ENCODE measurements at places on chromosomes 1 and 21.

- no peak for DNase-seq
Observed at GRCh38 chr1:201590474-201590873, 51.5 kb downstream of the NAV1 start.

DNA sequence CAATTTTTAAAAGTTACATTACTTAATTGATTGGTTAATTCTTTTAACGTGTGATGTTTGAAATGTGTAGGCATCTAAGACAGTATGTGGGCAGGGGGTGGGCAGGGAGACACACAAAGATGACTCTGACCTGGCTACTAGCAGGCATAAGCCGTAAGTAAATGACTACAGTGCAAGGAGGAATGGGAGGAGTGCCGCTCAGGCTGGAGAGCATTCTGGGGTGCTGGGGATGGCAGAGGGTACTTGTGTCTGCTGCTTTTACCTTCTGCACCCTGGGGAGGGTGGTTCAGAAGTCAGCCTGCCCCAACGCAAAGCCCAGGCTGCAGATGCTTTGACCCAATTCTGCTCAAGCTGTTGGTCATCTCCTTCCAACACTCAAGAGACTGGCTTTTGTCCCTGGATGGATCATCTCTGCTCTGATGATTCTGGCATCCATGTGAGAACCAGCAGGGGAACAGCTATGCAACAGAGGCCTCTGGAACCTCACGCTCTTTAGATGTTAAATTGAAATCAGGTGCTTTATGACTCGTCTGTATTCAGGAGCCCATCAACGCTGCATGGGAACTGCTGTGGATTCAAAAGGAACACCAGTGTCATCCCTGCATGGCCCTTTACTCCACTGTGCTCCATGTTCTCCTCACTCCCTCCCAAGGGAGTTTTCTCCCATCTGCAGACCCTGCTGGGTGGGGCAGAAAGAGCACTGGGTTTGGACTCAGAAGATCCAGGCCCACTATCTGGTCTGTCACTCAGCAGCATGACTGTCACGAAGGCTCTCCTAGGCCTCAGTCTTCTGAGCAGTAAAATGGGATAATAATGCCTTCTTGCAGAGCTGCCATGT lies 78.8 kb downstream of the FAM78B start:
- DNase-seq = no peak

GRCh38 chr21:17708522-17709265 lies 96.0 kb upstream of the BTG3 start:
- DNase-seq = no peak

- no peak for DNase-seq
Observed at GRCh38 chr21:31875496-31876015, 2.7 kb downstream of the HUNK start.

GRCh38 chr1:41118645-41119044 lies 97.1 kb upstream of the SLFNL1 start:
- DNase-seq = no peak

DNA sequence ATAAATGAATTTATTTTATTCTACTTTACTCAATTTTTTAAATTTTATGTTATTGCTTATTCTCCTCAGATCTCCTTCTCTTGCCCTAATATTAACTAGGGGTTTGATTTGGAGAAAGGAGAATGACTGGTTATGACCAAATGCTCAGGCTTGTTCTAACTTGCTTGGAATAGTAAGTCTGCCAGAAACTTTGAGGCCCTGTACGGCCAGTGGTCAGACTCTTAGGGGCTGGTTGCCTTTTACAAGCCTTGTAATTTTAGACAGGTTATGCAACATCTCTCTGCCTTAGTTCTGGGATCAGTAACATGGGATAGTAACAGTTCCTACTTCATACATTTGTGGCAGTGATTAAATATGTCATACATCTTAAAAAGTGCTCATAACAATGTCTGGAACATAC lies 279.5 kb downstream of the DUSP10 start:
- no peak for DNase-seq

GRCh38 chr21:36134803-36135390 lies at the start of gene CBR3:
Gene CBR3, plus strand, starts transcription at chr21:36135079. Its CDS starts 114 bp downstream, at chr21:36135193.
- DNase-seq = peak; percentile 17

- no peak for DNase-seq
Observed at GRCh38 chr1:206517784-206518183, 10.5 kb downstream of the RASSF5 start.

DNA sequence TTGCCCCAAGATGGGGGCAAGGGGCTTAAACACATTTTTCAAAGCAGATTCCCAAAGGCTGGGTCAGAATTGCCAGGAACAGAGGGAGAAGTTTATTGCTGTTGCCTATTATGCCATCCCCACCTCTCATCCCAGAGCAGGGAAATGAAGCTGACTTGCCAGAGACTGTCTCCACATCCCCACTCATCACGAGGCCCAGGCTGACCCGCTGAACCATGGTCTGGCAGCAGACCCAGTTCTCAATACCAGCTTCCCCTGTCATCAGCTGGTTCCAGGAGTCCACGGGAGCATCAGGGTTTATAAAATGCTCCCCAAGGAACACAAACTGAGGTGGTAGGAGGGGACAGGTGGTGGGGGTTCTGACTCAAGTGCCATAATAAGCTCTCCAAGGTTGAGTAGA lies 605.9 kb downstream of the NPHP4 start:
- DNase-seq = no peak

- DNase-seq = no peak
Observed at GRCh38 chr1:189616893-189617292, 860.8 kb downstream of the BRINP3 start.

DNA sequence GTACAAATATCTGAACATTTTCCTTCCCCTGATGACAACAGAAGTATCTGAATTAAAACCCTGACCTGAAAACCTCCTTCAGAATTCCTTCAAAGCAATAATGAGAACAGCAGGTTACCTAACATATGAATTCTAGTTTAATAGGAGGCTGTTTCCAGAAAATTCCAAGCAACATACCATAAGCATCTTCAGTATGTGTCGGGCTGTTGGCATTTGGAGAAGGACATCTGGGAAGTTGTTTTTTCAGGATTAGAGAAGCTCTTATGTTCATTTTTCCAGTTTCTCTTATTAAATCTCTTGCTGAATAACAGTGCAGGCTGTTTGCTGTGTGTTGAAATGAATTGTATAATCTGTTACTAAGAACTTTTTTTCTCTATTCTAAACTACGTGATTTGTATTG lies 101.5 kb downstream of the PLA2G4A start:
- no peak for DNase-seq

DNA sequence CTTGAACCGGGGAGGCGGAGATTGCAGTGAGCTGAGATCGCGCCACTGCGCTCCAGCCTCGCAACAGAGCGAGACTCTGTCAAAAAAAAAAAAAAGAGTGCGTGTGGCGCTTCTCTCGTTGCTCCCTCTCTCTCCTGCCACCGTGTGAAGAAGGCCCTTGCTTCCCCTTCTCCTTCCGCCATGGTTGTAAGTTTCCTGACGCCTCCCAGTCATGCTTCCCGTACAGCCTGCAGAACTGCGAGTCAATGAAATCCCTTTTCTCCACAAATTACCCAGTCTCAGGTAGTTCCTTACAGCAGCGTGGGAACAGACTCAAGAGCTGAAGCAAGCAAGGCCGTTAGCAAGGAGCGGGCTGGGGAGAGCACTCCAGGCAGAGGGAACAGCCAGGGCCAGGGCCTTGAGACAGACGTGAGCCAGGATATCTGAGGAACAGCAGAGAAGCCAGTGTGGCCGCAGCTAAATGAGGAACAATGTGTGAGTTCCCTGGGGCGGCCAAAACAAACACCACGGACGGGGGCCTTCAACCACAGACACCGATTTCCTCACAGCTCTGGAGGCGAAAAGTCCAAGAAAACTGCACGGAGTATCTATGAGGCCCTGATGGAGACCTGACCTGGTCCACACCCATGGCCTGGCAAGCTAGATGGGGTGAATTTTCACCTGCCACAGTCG lies 54.2 kb upstream of the ETS2 start:
- DNase-seq = no peak

GRCh38 chr1:19643602-19644394 lies at the start of gene NBL1:
Gene NBL1, plus strand, starts transcription at chr1:19644311. Its CDS starts 10,720 bp downstream, at chr1:19655031.
- peak; percentile 47 for DNase-seq

DNA sequence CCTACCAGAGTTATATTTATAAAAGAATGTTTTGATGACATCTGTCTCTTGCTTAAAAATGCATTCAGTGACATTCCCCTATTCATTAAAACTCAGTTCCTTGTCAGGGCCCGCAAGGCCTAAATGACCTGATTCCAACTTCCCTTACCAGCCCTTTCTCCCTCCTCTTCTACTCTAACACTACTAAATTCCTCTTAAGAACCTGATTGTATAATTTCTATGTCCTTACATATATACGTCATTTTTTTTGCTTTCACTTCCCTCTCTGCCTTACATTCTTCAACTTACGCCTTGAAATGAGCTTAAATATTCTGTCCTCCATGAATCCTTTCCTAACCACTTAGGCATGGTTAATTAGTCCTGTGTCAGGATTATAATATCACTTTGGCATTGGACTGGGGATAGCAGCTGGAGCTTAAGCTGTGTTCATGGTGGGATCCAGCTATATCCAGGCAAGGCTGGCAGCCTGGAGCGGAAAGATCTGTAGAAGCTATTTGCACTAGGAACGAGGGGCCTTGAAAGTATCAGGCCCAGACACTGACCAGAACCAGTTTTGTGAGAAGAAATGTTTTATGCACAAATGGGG lies 360.2 kb upstream of the PTBP2 start:
- no peak for DNase-seq

- DNase-seq = no peak
Observed at GRCh38 chr1:43708002-43708410, 670 bp downstream of the ST3GAL3 start.

GRCh38 chr1:185699874-185700273 lies 34.3 kb upstream of the HMCN1 start:
- no peak for DNase-seq

GRCh38 chr1:3597599-3597964 lies 13.7 kb downstream of the MEGF6 start:
- no peak for DNase-seq

DNA sequence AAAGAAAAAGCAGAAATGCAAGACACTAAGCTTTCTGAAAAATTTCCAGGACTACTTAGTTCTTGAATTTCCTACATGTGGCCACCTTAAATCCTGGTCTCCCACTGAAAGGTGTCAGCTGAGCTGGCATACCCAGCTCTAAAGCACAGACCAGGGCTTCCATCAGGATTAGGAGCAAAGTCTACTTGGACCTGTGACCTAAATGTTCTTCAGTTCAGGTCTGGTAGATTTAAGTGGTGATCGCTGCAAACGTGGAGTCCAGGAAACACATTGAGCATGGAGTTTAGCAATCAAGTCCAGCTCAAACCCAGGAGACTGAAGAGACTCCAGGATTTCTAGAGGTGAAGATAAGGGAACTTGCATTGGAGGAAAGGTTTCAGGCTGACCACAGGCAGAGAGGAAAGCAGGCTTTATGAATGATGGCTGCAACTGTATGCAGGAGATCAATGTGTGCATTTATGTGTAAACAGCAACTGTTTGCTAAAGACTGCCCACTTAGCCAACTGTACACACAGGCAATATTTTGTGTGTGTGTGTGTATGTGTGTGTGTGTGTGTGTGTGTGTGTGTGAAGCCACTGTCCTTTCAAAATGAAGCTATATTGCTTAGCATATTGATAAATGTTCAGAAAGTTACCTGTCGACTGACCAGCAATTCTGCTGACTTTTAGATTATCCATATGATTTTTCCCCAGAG lies 75.2 kb downstream of the LMX1A start:
- no peak for DNase-seq

GRCh38 chr1:73821520-73821919 lies 376.5 kb downstream of the LRRIQ3 start:
- no peak for DNase-seq

DNA sequence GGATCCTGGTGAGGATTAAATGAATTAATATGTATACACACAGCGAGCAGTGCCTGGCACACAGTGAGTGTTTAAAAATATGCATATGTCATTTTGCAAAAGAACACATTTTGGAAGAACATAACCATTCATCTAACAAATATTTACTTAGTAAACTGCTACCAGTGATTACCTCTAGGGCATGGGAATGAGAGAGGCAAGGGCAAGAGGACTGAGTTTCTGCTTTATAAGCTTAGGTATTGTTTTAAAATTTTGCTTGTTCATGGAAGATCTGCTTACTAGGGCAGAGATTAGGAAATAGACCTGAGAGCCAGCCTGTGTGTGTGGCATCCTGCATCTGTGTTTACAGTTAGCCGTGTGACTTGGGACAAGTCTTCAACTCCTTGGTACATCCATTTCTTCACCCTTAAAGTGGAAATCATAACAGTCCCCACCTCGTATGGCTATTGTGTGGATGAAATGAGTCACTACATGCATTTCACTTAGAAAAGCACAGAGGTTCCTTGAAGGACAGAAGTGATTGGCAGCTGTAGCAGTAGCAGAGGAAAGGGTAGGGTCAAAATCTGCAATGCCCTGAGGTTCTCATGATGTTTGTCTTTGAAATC lies 198.5 kb upstream of the FMN2 start:
- DNase-seq = no peak

- DNase-seq = no peak
Observed at GRCh38 chr1:60984062-60984799, 98.1 kb upstream of the NFIA start.

DNA sequence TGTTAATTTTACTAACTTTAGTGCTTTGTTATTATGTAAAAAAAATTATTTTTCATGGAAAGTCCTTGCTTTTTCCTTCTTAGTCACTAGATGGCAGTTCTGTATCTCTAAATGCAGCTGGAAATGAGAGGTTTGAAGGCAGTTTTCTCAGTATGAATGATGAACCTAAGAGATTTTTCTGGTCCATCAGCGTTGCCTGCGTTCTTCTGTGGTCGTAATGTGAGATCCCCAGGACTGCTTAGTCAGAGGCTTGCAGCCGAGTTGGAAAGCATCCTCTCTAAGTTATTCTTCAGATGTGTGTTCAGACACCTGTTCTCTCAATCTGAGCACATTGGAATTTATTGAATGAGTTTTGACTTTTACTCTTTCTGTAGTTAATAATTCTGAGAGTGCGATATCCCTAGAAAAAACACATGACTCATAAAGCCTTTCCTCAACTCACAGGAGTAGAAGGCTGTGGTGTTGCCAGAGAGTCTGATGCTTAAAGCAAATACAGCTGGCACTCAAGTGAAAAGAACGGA lies 99.3 kb downstream of the FMN2 start:
- DNase-seq = no peak

- no peak for DNase-seq
Observed at GRCh38 chr1:175717610-175718540, 25.5 kb downstream of the TNR start.

DNA sequence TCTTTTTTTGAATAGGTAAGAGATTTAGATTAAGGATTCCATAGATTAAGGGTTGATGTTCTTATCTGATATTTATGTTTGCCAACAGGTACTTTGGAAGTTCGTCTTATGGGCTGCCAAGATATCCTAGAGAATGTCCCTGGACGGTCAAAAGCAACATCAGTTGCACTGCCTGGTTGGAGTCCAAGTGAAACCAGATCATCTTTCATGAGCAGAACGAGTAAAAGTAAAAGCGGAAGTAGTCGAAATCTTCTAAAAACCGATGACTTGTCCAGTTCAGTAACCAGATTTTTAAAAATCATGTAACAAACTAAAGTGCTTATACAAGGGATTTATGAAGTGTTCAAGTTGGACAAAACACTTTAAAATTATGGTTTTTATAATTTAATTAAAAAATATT lies 100.5 kb downstream of the PKN2 start:
- DNase-seq = no peak

GRCh38 chr1:183243161-183244050 lies 57.3 kb downstream of the LAMC2 start:
- no peak for DNase-seq
